ENCODE measurements at places on chromosomes 5 and 9.
A peak's percentile ranks its signal among the peaks of the same experiment; 100 is the strongest.

- peak; percentile 33 for DNase-seq
Observed at GRCh38 chr5:100828071-100828897, 74.8 kb downstream of the ST8SIA4 start.

GRCh38 chr9:81841333-81841732 lies 86.9 kb upstream of the SPATA31D4 start:
- DNase-seq: no peak

GRCh38 chr9:137811283-137811870 lies 66.2 kb upstream of the CACNA1B start:
- no peak for DNase-seq

DNA sequence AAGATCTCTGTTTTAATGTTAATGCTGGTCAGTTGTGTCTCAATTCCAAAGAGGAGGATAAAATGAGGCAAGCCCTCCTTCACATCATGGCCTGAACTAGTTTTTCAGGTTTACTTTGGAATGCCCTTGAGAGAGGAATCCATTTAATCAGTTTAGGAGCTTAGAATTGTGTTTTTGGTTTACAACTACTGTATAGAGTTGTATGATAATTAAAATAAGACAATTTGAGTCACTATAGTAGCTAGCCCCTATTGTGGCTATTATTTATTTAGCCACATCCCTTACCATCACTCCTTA lies 107.8 kb upstream of the PRLR start:
- no peak for DNase-seq

- DNase-seq: no peak
Observed at GRCh38 chr5:98299435-98299834, 474.0 kb upstream of the RGMB start.

GRCh38 chr5:172846249-172846648 lies 12.2 kb downstream of the ERGIC1 start:
- DNase-seq: no peak

DNA sequence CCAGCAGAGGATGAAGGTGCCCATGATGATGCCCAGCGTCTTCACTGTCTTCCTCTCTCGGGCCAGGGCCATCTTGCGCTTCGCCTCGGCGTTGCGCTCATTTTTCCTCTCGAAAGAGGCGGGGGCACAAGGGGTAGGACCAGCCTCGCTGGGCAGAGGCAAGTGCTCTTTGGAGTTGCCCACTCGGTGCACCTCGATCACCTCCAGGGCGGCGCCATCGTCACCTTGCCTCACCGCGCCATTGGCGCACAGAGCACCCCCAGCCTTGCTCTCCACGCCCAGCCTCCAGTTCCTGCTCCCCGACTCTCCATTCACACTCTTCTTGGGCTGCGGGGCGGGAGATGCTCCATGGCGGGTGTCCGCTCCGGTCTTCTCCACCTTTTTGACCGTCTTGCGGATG lies 1.6 kb downstream of the HTR1A start:
- DNase-seq: no peak

Data from stimulated activated CD8-positive, alpha-beta memory T cell treated with anti-CD3 and anti-CD28 coated beads, Interleukin-4, amount 100 ng/mL, for 48 hours (primary cell).